ENCODE measurements at places on chromosomes 1 and 21.
A peak's percentile ranks its signal among the peaks of the same experiment; 100 is the strongest.

DNA sequence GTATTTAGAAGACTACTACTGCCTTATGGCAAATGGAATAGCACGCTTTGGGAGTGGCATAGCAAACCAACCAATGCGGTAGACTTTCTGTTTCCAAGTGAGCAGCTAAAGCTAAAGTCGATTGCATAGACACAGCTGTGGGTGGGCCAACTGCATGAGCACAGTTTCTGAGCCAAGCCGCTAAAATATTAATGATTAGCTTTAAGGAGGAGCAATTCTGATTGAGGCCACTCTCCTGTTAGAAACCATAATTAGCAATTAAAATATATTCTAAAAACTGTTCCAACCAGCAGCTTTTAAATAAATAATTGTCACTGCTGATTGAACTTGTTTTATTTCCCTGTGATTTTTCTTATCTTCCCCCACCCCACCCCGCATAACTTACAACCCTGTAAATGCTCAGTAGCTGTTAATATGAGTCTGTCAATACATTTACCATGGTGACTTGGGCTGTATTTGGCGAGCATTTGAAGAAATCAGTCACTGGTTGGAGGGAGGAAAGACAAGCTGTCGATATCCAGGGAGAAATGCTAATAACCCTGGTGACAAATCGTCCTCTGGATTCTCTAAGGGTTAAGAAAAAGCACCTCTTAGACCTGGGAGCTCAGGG, 32.2 kb downstream of the RNF220 start:
- no peak for DNase-seq

DNA sequence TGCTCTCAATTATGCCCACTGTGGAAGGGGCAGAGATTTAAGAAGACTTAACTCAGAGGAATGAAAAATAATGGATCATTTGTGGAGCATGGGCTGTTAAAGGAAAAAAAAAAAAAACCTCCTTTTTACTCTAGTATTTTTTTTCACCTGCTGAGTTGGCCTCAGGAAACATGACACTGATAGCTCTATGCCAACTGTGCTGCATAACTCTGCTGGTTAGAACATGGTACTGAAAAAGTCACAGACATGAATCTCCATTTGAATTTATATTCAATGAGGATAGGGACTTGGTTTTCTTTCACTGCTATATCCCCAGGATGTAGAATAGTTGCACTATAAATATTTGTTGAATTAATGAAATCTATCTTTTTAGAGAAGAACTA, 86.1 kb upstream of the KIAA0040 start:
- DNase-seq, result no peak

GRCh38 chr1:211833174-211833820, 2.7 kb upstream of the LPGAT1 start:
- DNase-seq, result peak; percentile 90

DNA sequence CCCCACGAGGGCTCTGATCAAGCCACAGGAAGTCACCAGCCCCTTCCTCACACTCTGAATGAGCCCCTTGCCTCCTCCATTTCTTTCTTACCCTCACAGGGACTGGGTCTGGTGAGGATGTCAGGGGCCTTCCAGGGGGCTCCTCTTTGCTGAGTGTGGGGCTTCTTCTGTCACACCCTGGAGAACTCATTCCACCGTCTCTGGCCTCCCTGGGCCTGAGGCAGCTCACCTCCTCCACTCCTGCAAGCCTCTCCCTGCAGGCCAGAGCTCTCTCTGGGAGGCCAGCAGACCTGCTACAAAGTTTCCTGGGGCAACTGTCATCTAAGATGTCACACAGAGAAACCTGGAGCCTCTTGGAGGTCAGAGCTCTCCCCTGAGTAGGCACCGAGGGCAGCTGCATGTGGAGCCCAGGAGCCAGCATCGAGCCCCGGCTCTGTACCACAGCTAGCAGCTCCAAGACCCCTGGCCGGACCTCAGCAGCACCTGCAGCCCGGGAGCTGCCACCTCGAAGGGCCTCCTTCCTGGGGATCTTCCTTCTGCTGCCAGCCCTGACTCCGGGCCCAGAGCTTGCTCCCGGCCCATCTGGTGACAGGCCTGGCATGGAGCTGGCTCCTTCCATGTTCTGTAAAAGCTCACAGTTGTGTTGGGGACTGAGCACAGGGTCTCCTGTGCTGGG, 1.1 kb downstream of the SPOCD1 start:
- DNase-seq, result no peak

DNA sequence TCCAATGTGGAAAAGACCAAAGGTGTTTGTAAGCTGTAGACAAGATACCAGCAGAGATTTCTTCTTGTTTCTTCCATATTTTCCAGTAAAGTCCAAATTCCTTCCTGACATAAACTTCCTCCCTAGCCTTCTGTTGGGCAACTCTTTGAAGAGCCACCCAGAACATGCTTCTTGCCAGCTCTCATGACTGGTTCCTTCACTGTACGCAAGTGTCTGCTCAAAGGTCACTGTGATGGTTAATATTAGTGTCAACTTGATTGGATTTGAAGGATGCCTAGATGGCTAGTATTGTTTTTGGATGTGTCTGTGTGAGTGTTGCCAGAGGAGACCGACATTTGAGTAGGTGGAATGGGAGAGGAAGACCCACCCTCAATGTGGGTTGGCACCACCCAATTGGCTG, 416.6 kb upstream of the RUNX1 start:
- no peak for DNase-seq

GRCh38 chr1:16012590-16013219, 5.1 kb downstream of the HSPB7 start:
- DNase-seq, result peak; percentile 82

DNA sequence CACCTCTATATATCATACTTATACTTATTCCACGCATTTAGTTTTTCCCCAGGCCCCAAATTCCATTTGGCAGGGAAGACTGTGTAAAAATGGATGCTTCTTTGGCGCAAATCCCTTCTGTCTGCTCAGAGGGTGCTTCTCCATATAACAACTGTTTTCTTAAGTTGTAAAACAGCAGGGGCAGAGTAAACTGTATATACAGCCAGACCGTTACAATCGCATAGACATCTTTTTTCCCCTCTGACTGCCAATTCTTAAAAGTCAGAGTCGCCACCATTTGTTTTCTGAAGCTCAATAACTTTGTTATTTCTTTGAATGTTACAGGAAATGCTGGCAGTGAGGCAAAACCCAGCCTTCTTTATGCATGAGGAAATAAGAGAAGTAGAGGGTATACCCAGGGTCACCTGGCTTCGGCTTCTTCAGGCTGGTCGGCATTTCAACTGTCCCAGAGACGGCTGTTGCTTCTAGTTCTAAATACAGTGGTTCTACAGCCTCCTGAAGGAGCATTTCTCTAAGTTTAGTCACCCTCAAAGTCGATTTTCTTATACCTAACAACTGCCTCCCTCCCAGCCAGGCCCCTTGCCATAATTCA, 188.4 kb downstream of the CLIC6 start:
- DNase-seq, result no peak

DNA sequence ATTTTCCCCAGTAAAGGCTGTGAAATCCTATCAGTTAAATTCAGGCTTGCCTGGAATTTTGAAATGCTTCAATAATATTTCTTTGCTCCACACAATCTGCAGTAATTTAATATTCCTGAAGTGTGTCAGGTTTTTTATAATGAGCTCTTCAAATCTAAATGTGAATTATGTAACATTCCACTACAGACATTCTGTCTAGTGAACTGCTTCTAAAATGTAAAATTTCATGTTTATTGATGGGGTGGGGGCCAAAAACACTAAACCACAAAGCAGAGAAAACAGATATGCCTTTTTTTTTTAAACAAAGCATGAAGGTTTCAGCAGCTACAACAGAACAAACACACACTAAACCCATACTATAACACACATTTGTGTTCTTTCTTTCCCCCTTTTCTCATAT, 129.7 kb downstream of the DAB1 start:
- DNase-seq, result no peak
